ENCODE measurements at places on chromosomes 7 and 10. TPM values are rescaled to one million over a fixed set of nuclear protein-coding genes. Genes with fewer than 3 reads are reported as not detected.

GRCh38 chr7:80869106-80869784 lies 49.6 kb downstream of the SEMA3C start:
- no peak for DNase-seq

Gene ASIC3
- total RNA-seq = 0.47 TPM

- no peak for DNase-seq
These were observed 74.0 kb downstream of the WDR37 start for GRCh38 chr10:1130226-1130625.

Gene POR
- total RNA-seq = 43.1 TPM

DNA sequence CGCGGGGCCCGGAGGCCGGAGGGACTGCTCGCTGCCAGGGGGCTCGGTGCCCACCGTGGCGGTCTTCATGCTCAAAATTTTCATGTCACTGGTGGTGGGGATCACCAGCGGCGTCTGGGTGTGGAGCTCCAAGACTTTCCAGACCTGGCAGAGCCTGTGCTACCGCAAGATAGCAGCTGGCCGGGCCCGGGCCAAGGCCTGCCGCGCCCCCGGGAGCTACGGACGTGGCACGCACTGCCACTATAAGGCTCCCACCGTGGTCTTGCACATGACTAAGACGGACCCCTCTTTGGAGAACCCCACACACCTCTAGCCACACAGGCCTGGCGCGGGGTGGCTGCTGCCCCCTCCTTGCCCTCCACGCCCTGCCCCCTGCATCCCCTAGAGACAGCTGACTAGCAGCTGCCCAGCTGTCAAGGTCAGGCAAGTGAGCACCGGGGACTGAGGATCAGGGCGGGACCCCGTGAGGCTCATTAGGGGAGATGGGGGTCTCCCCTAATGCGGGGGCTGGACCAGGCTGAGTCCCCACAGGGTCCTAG lies 2.0 kb downstream of the FZD9 start:
- DNase-seq = peak; percentile 66

- no peak for DNase-seq
These were observed 74.1 kb upstream of the PRSS58 start for GRCh38 chr7:142331941-142332340.

- no peak for DNase-seq
These were observed 69.8 kb downstream of the DIP2C start for GRCh38 chr10:619710-620109.

Gene FZD1
- total RNA-seq = 4.3 TPM

DNA sequence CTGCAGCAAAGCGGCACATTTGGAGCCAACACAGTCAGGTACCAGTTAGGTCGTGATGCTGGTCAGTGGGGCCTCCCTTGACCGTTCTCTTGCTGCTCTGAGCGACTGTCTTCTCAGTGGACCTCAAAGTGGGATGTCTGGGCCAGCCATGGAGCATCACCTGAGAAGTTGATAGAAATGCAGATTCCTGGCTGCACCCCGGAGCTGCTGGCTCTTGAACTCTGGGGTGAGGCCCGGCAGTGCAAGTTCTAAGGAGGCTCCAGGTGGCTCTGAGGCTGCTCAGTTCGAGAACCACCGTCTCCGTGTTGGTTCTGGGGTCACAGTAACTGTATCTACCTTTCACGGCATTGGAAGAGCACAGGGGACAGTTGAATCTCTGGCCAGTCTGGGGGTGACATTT lies 147.5 kb downstream of the WDR37 start:
- no peak for DNase-seq

Gene NXPH1
- total RNA-seq = not detected

Gene GRID1
- 0.86 TPM for total RNA-seq

DNA sequence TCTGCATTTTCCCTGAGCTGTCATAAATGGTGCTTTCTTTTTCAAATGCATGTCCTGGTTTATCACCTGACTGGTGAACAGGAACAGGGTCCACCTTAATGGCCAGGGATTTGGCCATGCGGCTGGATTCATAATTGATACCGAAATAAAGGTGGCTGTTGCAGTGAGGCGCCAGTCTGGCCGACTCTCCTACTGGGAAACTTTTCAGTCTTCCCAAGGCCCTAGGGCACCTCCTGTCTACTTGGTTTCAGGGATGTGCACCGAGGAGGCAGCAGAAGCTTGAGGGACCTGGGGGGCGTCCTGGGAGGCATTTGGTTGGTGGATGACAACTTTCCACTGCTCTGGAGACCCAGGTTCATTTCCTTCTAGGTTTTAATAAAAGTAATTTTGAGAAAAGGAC lies 46.4 kb upstream of the FIGNL1 start:
- no peak for DNase-seq

GRCh38 chr10:75540357-75540966 lies 109.0 kb downstream of the LRMDA start:
- no peak for DNase-seq

Gene TSPAN12
- 9.0 TPM for total RNA-seq

DNA sequence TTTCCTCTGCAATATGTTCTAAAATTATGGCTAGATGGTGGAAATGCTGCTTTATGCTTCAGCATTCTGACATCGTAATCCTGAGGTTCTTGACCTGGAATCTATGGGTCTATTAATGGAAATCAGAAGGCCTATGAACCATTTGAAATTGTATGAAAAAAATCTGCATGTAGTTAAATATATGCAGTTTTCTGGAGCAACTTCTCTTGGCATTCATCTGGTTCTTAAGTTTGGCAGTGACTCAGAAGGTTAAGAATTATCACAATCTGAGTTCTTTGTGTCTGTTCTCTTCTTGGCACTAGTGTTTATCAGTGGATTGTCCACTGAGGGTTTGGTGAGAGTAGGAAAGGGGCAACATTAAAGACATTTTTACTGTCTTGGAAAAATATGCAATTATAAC lies 71.1 kb upstream of the FZD1 start:
- no peak for DNase-seq

Gene RARRES2
- 408 TPM for total RNA-seq

Measured in pancreas (tissue), 10 donors.